Renal cortical epithelial cell (primary cell): ENCODE measurements at places on chromosomes 4 and X.

- no peak for DNase-seq
Measured at GRCh38 chrX:13897566-13897965, 80.7 kb upstream of the GPM6B start.

DNA sequence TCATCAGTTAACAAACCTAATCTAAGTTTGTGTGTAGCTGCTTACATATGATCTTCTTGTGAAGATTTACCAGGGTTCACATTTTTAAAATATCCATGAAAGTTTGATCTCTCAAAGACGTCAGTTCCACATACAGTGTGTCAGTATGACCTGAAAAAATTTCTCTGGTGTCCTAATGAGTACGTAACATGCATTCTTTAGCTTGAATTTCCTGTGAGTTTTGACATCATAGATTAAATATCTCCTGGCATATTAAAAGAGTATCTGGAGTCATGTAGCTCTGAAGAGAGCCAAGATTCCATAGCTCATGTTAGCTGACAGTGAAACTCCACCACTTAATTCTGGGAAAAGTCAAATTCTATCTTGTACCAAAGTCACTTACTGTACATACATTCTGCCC, 43.9 kb upstream of the PDLIM5 start:
- no peak for DNase-seq

DNA sequence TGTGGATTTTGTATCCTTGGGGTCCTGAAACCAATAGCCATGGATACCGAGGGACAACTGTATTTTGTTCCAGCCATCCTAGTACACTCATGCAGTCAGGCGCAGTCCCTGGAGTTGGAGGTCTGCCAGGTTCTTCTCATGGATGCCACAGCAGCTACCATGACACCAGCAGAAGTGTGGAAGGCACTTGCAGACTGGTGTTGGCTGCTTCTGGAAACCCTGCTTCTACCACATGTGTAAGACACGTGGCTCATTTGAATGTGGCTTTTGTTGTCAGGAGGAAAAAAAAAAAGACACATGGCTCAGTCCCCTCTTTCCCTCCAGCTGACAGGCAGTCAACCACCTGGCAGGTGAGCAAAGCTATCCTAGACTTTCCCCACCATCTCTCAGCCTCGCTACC, 19.4 kb downstream of the DRD5 start:
- no peak for DNase-seq

DNA sequence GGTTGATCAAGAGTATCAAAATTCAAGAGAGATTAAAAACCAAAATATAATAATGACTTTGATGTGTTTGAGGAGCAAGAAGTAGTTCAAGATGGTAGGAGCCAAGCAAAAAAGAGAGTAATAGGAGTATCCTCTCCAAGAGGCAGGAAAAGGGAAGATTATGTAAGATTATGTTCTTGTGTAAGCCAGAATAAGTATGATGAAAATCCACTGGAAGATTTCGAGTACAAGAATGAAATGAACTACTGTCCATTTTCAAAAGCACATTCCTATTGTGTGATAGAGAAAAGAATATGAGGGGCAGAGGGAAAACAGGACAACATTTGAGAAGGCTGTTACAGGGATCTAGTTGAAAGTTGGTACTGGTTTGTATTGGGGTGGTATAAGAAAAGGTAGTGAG, 659.6 kb upstream of the INTU start:
- no peak for DNase-seq

DNA sequence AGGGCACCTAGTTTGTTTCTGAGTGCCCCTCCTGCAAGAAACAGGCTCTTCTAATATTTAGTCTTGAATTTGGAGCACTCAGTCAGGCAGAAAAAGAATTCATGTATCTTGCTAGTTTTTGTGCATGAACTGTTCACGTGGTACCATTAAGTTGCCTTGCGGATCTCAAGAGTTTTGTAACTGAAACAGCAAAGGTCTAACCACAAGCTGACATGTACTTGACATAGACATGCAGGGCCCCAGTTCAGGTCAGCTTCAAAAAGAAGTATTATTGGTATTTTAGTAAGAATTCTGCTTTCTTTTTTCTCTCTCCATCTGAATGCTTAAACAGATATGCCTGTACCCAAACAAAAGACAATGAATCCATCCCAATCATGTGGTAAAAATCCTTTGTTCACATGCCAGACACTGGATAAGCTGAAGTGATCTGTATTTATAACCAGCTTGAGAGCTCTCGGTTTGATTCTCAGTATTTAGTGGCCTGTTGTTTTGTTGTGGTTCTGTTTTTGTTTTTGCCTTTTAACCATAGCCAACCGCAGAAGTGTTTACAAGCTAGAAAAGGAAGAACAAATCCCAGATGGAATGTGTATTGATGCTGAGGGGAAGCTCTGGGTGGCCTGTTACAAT, 13.0 kb downstream of the RGN start:
- DNase-seq = peak; percentile 59

DNA sequence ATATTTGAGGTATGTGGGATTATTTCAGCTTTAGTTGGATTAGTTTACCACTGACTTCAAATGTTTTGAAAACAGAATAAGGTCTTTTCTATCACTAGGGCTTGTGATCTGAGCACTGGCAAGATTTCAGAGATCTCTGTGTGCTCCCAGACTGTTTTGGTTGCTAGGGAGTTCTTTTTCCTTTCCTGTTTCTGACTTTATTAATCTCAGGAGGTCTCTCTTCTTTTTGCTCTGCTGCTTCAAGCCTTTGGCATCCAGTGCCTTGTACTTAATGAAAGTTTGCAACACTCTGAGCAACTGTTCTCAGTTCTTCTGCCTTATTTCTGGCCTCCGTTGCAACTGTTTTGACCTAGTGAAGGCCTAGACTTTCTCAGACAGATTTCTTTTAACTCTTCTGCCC, 32.1 kb upstream of the PAQR3 start:
- DNase-seq = no peak

- no peak for DNase-seq
Measured at GRCh38 chr4:978957-979701, 5.8 kb upstream of the DGKQ start.
